SK-N-SH (cell line): ENCODE measurements at places on chromosomes 7 and 10. TPM values are rescaled to one million over a fixed set of nuclear protein-coding genes. Genes with fewer than 3 reads are reported as not detected.

ZMYND11 gene
- polyA plus RNA-seq = 33.1 and 46.5 TPM in 2 replicates

PLEKHS1 gene
- not detected in 2 replicates for polyA plus RNA-seq

VWC2 gene
- not detected in 2 replicates for polyA plus RNA-seq

ASB10 gene
- polyA plus RNA-seq = not detected in 2 replicates

C10orf67 gene
- 0.97 and 1.1 TPM in 2 replicates for polyA plus RNA-seq

DUS4L gene
- 9.7 and 11.5 TPM in 2 replicates for polyA plus RNA-seq

SPDYE1 gene
- polyA plus RNA-seq = not detected in 2 replicates

NAT16 gene
- polyA plus RNA-seq = 0.64 and 0.68 TPM in 2 replicates

ASB4 gene
- not detected in 2 replicates for polyA plus RNA-seq

KRIT1 gene
- 38.5 and 53.3 TPM in 2 replicates for polyA plus RNA-seq

DNA sequence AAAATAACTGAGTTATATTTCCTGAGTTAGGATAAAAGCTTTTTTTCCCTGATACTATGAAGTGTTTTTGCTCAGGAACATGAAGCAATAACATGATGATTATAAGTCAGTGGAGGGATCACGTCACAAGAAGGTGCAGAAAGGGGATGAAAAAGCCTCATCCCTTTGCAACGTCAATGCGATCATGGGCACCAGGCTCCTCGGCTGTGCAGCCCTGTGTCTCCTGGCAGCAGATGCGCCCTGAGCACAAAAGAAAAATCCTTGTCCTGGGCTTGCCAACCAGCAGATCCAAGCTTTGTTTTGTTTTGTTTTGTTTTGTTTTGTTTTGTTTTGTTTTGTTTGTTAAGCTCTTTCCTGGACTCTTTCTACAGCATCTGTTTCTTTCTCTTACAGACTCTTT, 103.5 kb upstream of the PRSS1 start:
- peak; percentile 57 for DNase-seq

- no peak for DNase-seq
These were observed 255.4 kb downstream of the SDHAF3 start for GRCh38 chr7:97372882-97373281.

GRCh38 chr7:4450483-4450882, 231.6 kb upstream of the FOXK1 start:
- DNase-seq = no peak

DNA sequence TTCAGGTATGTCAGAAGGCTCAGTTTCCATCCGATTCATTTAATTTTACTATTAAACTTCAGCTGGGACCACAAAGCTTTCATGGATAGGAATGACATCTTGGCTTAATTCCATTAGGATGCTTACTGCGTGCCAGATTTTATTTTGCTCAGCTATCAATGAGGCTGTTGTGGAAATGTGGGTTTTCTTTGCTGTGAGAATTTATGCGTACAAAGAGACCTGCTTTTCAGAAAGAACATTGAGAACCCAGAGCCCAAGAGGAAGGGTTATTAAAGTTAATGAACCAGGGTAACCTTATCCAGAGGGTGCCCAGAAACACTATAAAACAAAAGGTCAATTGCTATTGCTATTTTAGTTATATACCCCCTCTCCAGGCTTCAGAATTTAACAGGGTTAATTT, 98.3 kb downstream of the MKLN1 start:
- DNase-seq = no peak

- no peak for DNase-seq
These were observed 7.2 kb upstream of the CHCHD1 start for GRCh38 chr10:73774637-73775036.

- no peak for DNase-seq
These were observed 230.4 kb upstream of the BMPER start for GRCh38 chr7:33674804-33675411.

DNA sequence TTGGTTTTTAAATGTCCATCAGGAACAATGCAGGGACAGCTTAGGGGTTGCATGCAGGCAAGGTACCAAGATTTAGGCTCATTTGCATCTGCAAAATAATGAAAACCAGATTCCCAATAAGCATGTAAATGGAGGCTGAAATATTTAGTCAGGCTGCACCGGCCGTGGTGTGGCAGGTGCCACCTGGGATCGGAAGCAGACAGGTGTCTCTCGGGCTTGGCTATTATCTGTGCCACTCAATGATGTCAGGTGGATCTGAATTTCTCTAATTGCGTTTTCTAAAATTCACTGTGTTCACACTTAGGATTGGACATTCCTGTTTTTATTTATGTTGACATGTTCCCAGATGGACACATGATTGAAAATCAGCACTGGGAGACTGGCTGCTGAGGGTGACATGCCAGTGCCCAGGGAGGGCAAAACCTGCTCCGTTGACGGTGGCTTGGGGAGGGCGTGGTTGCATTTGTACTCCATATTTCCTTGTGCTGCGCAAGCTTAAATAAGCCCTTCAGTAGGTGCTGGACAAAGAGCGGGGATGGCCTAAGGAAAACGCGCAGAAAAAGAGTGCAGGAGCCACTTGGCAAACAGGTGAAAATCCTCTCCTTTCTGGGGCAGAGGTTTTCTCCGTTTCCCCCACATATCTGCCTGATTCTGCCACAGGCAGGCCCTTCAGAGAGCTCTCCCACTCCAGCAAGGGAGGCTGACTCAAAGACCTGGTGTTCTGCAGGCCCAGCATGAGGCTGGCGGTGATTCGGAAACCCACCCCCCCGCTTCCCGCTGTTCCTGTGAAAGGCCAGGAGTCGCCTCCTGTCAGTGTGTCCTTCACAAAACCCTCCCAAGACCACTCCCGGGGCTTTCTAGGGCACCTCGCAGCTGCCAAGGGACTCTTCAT, 142.5 kb downstream of the WDR37 start:
- DNase-seq = no peak

DNA sequence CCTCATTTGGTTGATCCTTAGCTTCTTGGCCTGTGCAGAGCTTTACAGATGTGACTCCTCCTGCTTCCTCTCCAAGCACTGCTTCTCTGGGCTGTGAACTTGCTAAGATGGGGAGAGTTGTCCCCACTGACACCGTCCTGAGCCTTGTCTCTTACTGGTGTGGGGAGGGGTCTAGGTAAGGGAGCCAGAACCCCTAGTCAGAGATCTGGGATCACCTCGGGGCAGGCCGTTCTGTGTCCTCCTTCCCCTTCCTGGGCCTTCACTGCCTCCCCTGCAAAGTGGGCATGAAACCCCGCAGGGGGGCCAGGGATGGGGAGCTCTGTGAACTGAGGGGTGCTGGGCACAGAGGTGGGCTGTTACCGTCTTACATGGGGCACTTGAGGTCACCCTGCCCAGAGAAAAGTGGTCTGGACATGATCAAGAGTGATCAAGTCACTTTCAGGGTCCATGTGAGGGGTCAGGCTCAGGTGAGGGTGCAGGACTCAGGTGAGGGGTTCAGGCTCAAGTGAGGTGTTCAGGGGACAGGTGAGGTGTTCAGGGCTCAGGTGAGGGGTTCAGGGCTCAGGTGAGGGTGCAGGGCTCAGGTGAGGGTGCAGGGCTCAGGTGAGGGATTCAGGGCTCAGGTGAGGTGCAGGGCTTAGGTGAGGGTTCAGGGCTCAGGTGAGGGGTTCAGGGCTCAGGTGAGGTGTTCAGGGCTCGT, 86.2 kb downstream of the ADCY1 start:
- no peak for DNase-seq

DNA sequence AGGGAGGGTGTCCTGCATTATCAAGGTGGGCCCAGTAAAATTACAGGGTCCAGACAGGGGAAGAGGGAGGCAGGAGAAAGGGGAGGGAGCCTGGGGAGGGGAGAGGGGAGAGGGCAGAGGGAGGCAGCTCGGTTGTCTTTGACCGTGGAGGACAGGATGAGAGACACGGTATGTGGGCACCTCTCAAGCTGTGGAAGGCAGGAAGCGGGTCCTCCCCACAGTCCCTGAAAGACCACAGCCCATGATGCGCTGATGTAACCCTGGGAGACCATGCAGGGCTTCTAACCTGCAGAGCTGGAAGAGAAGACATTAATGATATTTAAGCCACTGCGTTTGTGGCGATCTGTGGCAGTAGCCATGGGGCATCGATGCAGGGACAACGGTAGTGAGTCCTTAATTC, 27.2 kb upstream of the MNX1 start:
- no peak for DNase-seq

- DNase-seq = peak; percentile 45
These were observed 12.8 kb downstream of the RHEB start for GRCh38 chr7:151506901-151507382.

DNA sequence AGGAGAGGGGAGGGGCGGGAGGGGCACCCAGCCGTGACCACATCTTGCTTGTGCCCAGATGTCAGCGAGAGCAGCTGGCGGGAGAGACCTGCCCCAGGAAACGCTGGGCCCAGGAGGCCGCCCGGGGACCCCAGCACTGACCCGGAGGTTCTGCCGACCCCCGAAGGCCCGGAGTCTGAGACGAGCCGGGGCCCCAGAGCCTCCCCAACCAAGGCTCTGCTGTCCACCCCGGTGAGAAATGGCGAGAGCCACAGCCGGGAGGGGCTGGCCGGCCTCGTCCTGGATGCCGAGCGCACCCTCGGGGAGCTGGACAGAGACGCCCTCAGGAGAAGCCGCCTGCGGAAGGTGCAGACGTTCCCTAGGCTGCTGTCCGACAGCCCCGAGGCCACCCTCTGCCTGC, 25.9 kb downstream of the KNDC1 start:
- DNase-seq = peak; percentile 77

DNA sequence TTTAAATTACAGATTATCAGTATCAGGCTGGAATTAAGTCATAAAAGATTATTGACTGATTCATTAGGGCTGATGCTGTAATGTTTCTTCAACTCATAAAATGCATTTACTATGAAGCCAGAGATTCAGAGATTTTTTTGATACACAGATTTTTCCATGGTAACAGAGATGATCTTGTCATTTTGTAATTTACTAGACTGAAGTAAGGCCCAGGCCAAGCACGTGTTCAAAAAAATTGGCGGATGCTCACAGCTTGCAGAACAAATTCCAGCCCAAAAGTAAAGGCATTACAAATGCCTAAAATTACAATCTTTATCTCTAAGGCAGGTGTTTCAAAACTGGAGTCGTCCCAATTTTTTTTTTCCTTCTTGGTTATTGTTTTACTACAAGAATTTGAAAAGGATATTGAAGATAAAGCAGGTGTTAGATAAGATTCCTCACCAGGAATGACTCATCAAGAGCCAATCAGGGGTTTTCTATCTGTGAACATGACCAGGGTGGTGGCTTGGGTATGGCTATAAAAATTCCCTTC, 78.4 kb upstream of the MEOX2 start:
- no peak for DNase-seq

GRCh38 chr7:94216944-94217461, 177.7 kb upstream of the COL1A2 start:
- DNase-seq = no peak

DNA sequence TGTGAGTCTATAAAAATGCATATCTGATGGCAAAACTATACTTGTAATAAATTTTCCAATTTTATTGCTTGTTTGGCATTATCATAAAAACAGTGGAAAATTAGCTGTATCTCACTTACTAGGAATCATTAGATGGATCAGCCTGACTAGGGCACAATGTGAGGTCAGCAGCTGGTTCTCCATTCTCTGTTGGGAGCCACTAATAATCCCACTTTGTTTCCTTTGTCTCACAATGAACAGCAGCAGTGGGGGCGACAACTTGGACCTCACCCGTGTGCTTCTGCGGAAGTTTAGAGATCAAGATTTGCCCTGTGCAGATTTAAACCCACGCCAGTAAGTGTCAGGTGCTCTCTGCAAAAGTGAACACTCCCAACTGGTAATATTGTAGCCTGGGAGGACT, 295.5 kb downstream of the ABCA13 start:
- DNase-seq = no peak

GRCh38 chr10:7045891-7046599, 364.8 kb downstream of the SFMBT2 start:
- DNase-seq = no peak

DNA sequence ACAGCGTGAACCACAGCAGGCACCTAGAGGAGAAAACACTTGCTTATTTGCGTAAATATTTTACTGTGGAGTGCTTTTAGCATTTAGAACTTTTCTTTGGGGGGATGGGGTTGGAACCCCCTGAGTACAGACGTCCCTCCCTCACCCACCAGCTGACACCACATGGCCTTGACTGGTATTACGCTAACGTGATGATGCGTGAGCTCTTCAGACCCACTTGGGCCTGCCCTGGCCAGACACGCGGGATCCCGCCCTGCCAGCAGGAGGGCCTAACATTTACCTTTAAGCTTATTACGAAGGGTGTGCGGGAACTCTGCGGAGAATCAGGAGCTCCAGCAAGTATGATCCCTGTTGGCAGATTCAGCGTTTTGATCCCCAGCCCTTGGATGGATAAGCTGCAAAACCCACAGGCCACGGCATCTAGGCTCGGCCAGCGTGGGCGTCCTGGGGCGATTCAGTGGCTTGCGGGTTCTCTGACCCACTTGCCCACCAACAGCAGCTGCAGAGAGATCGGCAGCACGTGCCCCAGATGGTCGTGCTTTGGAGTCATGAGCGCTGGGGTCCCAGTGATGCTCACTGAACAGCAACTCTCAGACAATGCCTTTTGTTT, 545.5 kb upstream of the FOXK1 start:
- DNase-seq = peak; percentile 59

DNA sequence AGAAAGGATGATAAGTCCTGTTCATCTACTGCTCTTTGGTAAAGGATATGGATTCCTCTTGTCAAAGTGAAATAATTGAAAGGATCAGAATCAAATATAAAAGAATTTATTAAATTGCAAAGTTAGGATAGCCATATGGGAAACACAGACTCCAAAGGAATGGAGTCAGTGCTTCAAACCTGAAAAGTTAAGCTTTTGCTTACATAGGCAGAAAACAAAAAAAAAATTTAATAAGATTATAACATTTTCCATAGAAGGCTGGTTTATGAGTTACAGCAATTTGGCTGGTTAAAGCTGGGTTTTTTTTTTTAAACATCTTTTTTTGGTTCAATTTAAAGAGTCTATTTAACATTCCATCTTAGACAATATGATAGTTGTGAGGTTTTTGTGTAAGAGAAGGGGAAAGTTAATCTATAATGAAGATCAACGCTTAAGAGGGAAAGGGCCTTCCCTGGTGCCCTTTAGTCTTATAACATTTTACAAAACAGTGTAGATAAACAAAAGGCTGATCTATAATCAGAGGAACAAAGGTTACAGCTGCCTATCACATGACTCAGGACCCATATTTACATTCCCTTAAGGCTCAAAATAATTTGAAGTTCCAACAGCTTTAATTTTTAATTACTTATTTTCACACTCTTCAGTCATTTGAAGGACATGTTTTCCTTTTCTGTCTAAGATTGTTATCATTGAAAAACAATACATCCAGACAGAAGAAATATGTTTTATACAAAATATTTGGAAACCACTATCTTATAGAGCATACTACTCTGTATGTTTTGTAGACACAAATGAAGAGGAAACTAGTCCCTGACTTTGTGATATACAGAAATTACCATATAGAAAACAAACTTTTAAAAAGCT, 234.3 kb upstream of the MBL2 start:
- no peak for DNase-seq

DNA sequence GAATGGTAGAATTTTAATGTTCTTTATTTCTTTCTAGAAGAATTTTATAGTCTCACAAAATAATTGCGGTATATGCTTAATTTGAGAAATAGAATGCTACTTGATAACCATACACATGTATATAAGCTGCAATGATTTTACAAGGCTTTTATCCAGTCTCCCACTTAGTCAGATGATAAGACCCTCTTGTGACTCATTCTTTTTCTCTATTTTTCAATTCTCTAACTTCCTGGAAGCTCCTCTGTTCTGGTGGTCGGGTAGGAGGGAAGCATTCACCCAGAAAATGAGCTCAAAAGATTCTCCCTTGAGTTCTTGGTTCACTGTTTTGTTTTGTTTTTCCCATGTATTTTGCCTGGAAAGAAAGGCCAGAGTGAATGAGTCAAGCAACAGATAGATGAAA, 546.6 kb downstream of the INHBA start:
- no peak for DNase-seq
